ENCODE measurements at places on chromosomes 3 and 15. TPM values are rescaled to one million over a fixed set of nuclear protein-coding genes. Genes with fewer than 3 reads are reported as not detected.

CSPG5 gene
- 0.54 TPM for total RNA-seq

- no peak for DNase-seq
These were observed 237.3 kb upstream of the ZBTB20 start for GRCh38 chr3:115384381-115384780.

DNA sequence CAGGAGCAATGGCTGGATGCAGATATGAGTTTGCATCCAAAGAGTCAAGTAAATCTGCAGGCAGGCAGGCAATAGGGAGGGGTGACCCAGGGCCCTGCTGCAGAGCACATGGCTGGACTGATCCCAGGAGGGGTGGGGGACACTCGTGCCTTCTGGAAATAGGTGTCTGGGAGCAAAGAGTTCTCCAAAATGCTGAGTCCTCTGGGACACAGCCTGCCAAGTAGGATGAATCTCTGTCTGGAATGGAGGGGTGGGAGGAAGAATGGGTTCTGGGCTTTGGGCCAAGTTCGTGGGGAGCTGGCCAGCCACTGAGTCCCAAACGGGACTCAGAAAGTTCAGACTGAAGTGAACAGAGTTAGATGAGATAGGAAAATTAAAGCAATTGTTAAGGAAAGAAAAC is 214.5 kb downstream of the MTHFS start:
- no peak for DNase-seq

DNA sequence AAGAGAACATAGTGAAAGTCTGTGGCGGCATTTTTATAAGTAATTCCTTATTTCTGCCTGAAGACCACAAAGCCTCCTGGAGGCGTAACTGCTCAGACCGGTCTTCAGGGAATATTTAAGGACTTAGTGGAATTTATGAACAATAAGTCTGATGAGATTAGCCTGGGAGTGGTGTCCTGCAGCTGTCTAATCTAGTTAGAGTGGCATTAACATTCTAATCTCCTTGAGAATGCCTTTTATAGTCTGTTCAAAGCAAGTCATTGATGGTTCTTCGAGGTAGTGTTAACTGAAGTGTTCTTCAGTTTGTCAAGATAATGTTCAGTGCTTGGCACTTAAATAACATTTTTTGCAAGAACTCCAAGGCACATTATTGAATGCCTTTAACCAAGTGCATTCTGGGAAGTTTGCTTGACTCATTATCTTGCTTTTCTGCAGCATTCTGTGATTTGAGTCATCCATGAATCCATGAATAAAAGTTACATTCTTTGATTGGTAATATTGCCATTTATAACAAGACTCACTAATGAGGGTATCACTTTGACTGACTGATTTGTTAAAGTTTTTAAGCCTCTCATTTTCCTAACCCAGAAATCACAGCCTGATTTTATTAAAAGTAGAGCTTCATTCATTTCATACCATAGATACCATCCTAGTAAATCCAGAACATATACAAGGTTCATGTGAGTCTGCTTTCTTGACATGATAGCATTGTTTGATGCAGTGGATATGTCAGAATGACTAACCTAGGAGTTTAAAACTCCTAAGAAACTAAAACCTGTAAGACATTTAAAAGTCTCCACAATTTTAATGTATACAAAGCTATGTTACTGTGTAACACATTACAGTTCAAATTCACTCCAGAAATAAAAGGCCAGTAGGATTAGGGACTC is 12.5 kb downstream of the RBM5 start:
- no peak for DNase-seq

GRCh38 chr3:196533260-196533681 is 18.1 kb upstream of the SMCO1 start:
- no peak for DNase-seq

- DNase-seq, result no peak
These were observed 3.8 kb upstream of the KATNBL1 start for GRCh38 chr15:34213690-34214089.
